ENCODE measurements at places on chromosomes 12 and 14.

- DNase-seq = no peak
Measured at GRCh38 chr14:77673193-77673592, 34.6 kb downstream of the ALKBH1 start.

DNA sequence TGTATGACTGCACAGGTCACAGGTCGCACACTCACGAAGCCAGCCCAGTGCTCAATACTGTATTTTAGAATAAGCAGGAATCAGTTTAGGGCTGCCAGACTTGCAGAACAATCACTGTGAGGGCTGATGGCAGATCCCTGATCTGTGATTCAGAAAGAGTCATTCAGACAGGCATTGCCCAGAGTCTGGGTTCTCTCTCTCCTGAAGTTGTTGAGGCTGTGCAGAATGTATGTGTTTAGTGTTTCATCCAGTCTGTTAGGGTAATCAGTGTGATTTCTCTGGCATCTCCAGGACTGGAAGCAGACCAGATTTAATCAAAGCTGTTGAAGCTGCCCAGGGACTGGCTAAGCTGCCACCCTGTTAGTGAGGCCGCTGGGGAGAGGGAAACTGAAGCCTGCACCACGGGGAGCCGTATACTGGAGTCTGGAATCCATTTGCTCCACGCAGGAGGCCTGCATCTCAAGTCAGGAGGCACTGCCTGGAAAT lies 69.3 kb downstream of the ETV6 start:
- DNase-seq = no peak

DNA sequence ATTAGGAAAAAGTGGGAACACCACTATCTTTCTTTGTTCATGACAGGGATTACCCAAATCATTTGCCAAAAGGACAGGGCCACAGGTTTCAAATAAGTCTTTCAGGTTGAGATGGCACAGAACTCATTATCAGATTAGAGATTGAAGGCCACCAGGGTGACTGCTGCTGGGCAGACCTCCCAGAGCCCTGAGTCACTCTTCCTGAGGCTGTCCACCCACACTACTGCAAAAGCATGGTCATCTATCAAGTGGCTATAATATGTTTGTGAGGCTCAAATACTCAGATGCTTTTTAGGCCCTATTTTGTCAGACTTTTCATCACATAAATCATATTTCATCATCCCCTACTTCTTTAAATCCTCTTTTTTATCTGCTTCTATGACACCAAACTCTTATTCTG lies 155.3 kb upstream of the CCDC196 start:
- DNase-seq = no peak

DNA sequence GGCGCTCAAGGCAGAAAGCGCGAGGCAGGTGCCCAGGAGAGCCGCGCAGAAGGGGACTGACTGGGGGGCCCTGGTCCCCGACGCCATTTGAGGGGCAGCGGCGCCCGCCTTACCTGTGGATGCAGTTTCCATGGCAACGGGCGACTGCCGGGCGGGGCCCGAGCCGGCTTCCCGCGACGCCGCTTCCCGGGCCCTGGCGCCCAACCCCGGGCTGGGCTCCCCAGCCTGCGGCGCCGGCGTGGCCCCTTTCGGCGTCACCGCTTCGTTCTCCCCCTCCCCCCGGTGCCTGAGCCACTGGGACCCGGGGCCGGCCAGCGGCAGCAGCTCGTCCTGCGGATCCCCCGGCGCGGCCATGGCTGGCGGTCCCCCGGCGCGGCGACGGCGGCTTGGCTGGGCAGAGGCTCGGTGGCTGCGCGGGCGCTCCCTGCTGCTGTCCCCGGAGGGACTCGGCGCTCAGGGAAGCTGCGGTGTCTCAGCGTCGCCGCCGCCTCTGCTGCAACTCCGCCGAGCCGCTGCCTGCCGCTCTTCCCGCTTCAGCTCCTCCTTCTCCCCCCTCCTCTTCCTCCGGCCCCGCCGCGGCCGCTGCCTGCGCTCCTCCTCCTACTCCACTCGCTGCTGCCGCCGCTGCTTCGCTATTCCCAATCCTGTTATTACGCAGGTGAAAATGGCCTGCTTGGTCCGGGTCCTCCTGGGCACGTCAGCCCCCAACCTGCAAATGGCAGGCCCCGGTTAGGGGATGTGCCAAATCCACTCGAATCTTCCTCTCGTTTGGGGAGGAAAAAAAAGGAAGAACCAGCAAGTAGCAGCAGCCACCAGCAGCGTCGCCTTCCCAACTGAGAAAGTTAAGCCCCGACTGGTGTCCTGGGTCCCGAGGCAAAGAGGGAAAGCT lies at the start of gene RTN1:
RTN1 (minus strand) TSS at position 500 of the 889 bp plus-strand sequence; CDS start at position 354, 146 bp downstream.
- DNase-seq = no peak

- no peak for DNase-seq
Measured at GRCh38 chr14:90987140-90987539, 73.3 kb downstream of the RPS6KA5 start.

GRCh38 chr12:101832030-101832429 lies 1.3 kb upstream of the GNPTAB start:
- no peak for DNase-seq

DNA sequence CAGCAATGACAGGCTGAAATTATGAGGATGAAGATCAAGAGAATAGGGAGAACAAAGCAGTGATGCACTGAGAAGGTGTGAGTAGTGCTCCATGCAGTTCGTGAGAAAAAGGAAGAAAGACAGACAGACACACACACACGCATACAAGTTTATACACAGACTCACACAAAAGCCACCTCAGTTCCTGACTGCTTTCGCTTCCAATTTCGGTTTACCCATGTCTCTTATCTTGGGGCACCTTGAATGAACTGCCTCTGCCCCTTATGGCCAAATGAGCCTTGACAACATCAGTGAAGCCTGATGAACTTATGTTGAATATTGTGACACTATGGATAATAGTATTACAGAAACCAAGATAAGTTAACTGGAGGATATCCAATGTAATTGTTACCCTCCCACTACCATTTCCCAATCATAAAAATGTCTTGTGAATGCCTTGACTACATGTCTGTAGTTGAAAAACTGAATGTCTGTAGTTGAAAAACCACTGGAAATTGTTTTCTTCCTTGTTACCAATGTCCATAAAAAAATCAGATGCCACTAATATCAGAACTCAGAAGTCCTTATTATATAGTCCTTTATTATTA lies 380.4 kb upstream of the DDHD1 start:
- no peak for DNase-seq

GRCh38 chr12:117134059-117134458 lies 34.8 kb upstream of the TESC start:
- DNase-seq = no peak

GRCh38 chr14:97697772-97698171 lies 900.6 kb downstream of the VRK1 start:
- peak; percentile 24 for DNase-seq

DNA sequence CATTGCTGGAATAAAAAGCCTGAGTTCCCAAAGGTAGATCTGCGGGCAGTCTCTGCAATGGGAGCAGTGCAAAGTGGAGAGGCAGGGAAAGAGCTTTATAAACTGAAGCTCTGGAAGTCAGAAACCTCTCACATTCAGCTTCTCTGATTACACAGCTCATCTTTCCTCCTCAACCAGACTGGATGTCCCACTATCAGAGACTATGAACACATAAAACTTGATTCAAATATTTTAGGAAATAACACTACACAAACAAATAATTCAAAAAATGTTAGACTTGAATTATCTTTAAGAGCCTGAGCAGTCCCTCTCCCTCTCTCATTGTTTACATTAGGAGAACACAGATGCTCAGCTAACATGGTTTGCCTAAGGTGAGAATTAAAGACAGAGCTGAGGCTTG lies 72.9 kb downstream of the DENND5B start:
- DNase-seq = no peak

GRCh38 chr14:70366911-70367310 lies 7.4 kb upstream of the COX16 start:
- no peak for DNase-seq

GRCh38 chr12:1590221-1590979 lies 4.0 kb downstream of the FBXL14 start:
- DNase-seq = no peak

DNA sequence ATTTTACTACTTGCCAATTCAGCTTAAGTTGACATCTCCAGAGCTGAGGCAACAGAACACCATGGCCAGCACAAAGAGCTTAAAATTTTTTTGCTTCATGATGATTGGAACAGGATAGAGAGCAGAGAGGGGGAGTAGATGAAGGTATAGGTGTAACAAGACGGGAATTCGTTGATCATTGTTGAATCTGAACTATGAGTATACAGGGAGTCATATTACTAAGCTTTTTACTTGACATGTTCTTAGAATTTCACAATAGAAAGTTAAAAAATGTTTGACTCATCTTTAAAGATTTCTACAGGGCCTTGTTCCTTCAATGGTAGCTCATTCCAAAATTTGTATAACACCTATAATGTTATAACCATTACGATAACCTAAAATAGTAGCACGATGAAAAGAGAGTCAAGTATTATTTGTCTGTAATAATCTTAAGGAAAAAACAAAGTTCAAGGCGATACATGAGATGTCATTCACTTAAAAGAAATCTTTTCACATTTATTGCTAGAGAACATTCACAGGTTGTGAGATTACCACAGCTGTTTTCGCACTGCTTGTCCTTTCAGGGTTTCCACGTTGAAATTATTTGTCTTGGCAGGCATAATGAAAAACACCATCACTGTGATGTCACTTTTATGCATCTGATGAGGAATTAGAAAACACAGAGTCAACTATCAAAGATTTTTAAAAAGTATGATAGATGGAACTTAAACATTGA lies 33.9 kb downstream of the SPX start:
- no peak for DNase-seq

GRCh38 chr12:125455556-125455955 lies 390.3 kb downstream of the AACS start:
- DNase-seq = no peak

DNA sequence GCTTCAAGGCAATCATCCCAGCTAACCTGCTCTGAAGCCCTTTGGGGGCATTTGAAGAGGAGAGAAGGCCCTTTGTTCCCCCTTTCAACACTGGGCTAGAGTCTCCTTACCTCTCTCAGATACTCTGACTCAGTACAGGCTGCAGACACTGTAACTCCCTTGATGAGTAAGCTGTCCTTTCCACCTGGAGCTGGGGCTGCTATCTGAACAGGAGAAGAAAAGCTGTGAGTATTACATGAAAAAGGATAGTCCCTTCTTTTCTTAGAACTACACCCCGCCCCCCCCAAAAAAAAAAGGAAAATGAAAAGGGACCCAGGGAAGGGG lies 186.6 kb upstream of the PLEKHG7 start:
- no peak for DNase-seq

GRCh38 chr14:105491366-105491973 lies 424 bp downstream of the TEDC1 start:
- peak; percentile 65 for DNase-seq

- no peak for DNase-seq
Measured at GRCh38 chr14:105844810-105845724, 318.7 kb downstream of the TMEM121 start.

DNA sequence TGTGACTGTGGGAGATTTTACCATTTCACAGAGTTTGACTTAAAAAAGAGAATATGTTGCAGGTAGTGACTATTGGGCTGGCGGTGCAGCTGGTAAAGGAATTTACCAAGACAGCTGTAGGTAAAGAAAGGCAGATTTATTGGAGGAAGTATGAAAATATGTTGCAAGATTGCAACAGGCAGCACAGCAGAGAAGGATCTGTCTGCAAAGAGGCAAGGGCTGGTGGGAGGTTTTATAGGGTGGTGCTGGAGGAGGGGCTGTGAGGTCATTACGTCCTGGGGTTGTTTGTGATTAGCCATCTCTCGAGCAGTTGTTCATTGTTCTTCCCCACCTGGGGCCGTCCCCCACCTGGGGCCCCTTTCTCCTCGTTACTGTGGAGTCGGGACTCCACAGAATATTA lies 62.1 kb downstream of the ACACB start:
- DNase-seq = no peak

- DNase-seq = no peak
Measured at GRCh38 chr12:99053616-99054362, 408.7 kb downstream of the APAF1 start.

DNA sequence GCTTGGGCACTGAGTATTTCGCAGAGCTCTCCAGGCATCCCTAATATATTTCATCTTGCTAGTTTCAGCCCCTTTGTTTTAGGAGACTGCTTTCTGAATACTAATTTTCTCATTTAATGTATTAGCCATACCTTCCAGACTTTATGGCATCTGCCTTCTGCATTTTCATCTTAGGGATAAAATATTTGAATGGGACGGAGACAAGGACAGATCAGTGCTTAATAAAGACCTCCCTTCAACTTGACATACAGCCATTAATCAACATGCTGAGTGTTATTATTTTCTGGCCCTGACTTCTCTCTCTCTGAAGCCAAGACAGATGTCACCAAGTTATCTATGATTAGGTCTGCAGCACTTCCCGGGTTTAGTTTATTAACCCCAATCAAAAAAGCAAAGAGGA lies 42.4 kb downstream of the CACNA2D4 start:
- DNase-seq = no peak

- no peak for DNase-seq
Measured at GRCh38 chr12:68919581-68920239, 13.3 kb downstream of the CPM start.

GRCh38 chr14:92986254-92987147 lies 63.6 kb downstream of the CHGA start:
- no peak for DNase-seq

GRCh38 chr12:57655541-57656240 lies 22.7 kb upstream of the B4GALNT1 start:
- no peak for DNase-seq

DNA sequence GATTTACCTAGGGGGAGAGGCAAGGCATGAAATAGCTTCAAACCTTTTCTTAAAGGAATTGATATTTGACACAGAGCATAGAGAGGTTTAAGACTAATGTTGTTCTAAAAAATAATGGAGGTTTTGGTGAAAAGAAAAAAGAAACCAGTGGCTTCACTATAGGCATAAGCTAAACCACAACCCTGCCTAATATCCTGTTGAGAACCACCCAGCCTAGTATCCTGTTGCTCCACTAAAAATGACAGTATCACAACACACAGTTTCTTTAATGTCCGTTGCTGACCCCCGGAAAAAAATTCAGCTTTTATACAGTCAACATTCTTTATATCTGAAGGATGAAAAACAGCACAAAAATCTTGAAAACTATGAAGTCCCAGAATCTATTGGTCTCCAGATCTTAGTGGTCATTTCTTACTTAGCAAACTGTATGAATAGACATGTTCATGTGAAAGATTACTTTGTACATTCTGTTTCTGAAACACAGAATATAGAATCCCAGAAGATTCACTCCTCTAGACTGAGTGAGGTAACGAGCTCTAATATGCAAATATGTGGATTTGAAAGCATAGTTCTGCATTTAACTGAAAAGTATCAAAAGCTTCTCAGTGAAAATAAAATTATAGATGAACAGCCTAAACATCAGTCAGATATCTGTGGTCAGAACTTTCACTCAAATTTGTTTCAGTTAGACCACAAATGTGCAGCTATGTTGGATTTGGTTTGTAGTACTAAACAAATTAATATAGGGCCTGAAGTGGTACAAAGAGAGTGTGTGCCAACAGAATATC lies 40.5 kb downstream of the GALC start:
- no peak for DNase-seq

- DNase-seq = no peak
Measured at GRCh38 chr12:121537814-121538698, 42.8 kb downstream of the KDM2B start.

Measured in stimulated activated CD8-positive, alpha-beta memory T cell treated with anti-CD3 and anti-CD28 coated beads, Interleukin-4, amount 100 ng/mL, for 4 hours (primary cell).